ACHN (cell line): ENCODE measurements at places on chromosomes 2 and 18.
A peak's percentile ranks its signal among the peaks of the same experiment; 100 is the strongest.

DNA sequence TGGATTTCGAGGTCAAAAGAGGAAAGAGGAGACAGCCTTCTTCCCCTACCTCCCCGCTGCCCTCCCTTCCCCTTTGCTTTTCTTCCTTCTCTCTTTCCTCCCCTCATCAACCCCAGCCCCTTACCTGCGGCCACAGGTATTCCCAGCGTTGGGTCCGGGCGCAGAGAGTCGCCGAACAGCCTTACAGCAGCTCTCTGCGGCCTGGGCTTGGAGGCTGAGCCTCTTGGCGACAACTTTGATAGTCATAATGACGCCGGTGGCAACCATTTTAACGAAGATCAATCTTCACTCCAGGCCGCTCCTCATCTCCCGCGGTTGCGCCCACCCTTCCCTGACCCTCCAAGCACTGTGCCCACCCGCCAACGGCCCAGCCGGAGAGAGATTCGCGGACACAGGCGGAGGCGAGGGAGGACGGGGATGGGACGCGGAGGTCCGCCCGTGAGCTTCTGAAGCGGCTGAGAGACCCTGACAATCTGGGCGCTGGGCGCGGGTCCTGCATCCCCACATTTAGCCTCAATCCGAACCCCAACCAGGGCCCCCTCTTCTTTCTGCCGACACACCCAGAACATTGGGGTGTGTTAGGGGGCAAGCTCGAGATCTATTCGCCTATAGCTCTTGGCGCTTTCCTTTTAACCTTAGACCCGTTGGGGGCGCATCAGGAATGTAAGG is 1.5 kb upstream of the EVX2 start:
- DNase-seq: no peak

DNA sequence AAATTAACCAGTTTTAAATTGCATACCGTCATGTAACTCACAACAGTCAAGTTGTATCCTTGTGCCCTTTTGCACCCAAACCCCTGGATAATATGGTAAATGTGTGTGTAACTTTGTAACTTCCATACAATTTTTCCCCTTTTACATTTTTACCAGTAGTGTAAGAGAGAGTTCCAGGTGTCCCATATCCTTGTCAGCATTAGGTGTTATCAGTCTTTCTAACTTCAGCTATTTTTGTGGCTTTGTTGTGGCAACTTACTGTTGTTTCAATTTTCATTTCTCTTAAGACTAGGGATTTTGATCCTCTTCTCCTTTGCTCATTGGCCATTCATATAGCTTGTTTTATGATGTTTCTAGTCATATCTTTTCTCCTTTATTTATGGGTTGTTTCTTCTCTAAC is 94.6 kb downstream of the LCLAT1 start:
- DNase-seq: no peak

DNA sequence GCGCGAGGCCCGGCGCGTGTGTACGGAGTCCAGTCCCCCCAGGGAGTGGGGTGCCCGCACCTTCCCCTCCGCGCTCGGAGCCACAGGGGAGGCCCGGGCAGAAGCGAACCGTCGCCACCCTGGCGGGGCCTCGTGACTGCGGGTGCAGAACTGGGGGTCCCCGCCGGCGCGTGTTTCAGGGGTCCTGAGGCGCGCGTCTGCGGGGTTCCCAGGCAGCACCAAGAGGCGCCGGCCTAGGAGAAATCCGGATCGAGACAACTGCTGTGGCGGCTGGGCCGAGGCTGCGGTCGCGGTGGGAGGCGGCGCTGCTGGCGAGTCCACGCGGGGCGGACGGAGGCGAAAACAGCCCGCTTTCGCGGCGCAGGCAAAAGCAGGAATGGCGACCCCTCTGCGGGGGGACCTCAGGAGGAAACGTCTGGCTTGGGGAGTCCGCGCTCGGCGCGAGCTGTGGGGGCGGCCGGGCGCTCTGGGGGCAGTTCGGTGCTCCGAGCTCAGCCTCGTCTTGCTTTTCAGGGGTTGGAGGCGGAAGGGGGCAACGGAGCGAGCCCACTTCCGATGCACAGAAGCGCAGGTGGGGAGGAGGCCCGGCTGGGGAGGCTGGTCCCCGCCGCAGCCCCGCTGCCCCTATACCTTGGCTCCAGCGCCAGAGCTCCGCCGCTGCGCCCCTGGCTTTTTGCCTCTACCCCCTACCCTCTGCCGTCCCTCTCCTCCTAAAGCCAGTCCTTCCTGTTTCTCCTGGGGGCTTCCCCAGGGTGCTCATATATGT is 81.5 kb upstream of the LDLRAD4 start:
- DNase-seq: no peak

GRCh38 chr18:2825613-2826175 is 21.1 kb upstream of the EMILIN2 start:
- DNase-seq: no peak

GRCh38 chr2:129761569-129762021 is 217.9 kb upstream of the RAB6C start:
- DNase-seq: no peak

DNA sequence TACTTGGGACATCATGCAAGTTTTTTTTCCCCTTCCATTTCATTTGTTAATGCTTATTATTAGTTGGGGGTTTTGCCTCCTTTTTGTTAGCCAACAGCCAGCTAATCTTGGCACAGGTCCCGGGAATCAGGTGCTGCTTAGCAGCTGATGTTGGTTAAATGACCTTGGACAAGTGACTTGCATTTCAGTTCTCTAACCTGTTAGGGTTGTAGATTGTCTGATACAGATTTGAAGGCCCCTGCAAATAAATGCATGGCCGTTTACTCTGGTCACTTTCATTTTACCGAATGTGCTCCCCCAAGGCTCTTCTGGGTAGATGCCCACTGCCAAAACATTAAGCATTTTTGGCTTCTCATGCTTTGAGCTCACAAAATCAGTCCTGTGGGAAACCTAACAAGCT is 120.9 kb downstream of the SPTBN1 start:
- DNase-seq: no peak

DNA sequence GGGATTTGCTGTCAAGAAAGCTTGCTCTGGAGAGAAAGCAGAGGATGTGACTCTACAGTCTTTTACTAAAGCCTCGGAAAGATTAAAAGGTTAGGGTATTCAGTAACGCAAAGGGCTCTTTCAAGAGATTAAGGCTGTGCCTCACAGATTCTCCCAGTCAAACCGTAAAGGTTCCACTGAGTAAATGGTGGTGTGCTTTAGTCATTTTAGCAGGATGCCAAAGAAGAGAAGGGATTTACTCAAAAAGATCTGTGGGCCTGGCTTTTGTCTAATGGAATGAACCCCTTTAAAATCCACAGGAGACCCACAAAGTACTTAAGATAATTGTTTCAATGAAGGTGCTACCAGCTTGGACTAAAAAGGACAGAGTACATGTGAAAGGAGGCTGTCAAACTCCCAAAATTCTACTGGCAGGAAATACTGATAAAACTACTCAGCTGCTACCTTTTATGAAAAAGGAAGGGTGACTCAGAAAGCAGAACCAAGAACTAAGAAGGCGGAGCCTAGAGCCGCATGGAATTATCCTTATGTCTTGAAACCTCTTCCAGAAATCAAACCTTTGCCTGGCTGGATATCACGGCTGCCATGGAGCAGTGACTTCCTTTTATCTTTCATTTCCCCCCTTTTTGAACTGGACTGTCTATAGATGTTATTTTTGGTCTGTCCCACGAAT is 670.2 kb upstream of the ZEB2 start:
- no peak for DNase-seq

DNA sequence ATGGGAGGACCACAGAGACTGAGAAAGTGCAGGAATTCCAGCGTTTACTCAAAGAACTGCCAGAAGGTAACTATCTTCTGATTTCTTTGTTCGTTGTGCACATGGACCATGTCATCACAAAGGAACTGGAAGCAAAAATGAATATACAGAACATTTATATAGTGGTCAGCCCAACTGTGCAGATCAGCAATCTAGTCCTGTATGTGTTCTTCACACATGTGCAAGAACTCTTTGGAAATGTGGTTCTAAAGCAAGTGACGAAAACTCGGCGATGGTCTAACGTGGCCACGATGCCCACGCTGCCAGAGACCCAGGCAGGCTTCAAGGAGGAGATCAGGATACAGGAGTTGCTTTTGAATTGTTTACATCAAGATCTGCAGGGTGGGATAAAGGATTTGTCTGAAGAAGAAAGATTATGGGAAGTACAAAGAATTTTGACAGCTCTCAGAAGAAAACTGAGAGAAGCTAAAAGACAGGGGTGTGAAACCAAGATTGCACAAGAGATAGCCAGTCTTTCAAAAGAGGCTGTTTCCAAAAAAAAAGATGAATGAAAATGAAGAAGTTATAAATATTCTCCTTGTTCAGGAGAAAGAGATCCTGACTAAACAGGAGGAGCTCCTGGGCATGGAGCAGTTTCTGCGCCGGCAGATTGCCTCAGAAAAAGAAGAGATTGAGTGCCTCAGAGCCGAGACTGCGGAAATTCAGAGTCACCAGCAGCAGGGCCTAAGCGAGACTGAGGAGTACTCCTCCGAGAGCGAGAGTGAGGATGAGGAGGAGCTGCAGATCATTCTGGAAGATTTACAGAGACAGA is 8.3 kb upstream of the CHST10 start:
- DNase-seq: no peak

DNA sequence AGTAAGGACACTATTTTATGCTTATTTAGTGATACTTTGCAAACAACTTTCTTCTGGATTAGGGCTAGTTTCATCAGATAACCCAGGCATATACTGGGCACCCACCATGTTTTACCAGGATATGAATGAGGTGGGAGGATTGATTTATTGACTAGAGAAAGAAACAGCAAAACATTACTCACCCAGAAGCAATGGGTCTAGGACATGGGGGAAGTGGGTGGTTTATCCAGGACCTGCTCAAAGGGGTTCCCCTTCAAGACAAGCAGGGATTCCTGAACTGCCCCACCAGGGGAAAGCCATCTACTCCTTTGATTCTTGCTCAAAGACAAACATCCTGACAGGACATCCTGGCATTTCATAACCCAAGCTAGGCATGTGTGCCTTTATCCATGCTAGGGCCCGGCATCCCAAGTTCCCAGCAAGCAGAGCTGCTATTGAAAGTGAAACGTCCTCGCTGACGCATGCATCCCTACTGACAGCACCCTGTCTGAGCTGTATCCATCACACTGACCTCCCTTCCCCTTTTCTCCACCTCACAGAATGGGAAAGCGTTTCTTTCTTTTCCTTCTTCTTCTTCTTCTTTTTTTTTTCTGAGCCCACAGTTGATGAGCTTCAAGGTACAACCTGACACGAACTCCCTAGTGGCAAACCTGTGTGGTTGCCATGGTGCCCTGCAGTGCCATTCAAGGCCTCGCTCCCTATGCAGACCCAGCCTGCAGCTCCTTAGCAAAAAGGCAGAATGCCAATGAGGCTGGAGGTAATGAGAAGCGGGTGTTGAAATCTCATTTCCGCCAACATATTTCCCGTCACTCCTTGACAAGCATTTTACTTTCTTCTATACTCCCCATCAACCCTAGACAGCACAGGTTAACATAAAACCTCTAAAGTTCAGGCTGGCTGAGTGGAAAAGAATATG is 70.5 kb downstream of the CLHC1 start:
- no peak for DNase-seq

GRCh38 chr2:84946204-84947009 is 24.6 kb upstream of the KCMF1 start:
- peak; percentile 93 for DNase-seq

- DNase-seq: no peak
Measured at GRCh38 chr18:39057423-39058064, 1491.9 kb upstream of the CELF4 start.

GRCh38 chr2:8004250-8004681 is 677.6 kb upstream of the ID2 start:
- DNase-seq: no peak

DNA sequence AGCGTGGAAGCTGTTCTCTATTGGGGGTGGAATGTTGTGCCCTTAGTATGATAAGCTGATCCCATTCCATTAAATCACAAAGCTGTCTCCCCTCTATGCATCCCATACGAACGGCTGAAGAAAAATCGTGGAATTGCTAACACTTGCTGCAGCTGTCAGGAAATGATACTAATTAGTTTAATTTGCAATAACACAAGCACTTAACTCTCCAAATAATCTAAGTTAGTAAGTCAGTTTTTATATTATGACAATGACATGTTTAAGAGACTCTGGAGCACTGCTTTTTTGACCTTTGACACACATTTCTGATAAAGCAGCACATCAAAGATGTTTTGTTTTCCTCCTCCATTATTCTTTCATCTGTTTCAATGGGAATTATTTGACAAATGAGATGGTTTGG is 123.7 kb upstream of the SATB2 start:
- no peak for DNase-seq

- DNase-seq: no peak
Measured at GRCh38 chr18:11004951-11005350, 144.4 kb downstream of the PIEZO2 start.

- DNase-seq: no peak
Measured at GRCh38 chr2:233218836-233219235, 32.6 kb upstream of the ATG16L1 start.

DNA sequence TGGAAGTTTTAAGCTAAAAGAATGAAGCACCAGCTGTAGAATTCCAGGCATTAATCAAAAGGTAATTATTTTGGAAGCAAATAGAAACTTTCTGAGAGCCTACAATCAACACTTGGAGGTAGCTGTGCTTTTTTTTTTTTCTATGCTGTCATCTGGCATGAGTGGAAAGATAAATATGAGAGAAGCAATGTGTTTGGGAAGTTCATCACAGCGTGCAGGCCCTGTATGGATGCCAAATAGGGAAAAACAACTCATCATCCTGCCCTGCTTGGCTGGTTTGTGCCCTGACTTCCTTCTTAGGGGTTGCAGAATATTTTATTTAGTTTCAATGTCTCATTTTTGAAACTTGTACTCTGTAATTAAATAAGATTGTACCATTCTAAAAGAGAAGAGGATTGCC is 437.4 kb downstream of the PIK3C3 start:
- no peak for DNase-seq

DNA sequence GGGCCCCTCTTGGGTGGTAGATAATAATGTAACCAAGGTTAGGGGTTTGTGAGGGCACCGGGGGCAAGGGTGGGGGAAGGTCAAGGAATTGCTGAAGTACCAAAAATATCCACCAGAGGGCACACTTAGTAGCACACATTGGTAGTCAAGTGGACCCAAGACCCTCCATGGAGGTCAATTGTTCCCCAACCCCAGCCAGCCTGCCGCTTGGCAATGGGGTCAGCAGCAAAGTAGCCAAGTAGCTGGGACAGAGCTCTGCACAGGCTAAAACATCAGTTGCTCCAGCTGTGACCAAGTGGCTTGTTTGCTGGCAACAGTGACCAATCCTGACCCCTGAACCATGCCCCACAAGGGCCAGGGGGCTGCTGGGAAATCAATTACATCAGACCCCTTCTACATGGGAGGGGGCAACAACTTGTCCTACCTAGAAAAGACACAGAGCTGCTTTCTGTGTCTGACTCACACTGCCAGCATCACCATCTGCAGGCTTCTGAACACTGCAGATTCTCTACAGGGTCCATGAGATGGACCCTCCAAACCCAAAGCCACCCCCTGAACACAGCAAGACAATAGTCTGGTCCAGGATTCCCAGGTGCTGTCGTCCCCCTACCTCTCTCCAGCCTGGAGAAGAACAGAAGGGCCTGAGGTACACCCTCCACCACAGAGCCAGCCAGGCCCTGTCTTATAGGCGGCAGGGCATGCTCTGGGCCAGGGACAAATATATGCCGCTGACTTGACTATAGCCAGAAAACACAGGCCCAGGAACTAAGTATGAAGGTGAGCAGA is 76.0 kb downstream of the EMX1 start:
- peak; percentile 54 for DNase-seq
